Stomach (tissue), 19 donors: ENCODE measurements at places on chromosomes 12 and 14. TPM values are rescaled to one million over a fixed set of nuclear protein-coding genes. Genes with fewer than 3 reads are reported as not detected.

DNA sequence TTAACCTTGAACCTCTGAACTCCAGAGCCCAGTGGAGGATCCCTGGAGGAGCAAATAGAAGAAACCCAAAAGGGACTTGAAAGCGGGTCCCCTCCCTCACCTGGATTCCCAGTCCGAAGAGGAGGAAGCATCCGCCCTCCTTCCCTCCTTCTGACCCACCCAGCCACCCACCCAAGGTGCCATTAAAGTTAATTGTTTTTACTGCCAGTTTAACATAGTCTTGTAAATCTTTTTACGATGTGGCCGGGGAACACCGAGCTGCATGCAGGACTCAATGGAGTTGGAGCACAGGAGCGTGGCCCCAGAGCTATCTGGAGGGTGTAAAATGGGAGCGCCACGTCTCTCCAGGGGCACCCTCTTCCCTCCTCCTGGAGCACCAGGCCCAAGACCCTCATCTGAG, 49.9 kb upstream of the TBX3 start:
- no peak for DNase-seq
- H3K27me3 ChIP-seq = peaks cover 47% of the 10 kb centered on the region
- no peak overlapping the region for H3K27ac ChIP-seq
- H3K4me3 ChIP-seq = no peak overlapping the region
- peaks cover 11% of the 10 kb centered on the region for H3K4me1 ChIP-seq

GRCh38 chr12:40215982-40216381, 8.8 kb upstream of the LRRK2 start:
- H3K27ac ChIP-seq = no peak overlapping the region
- no peaks in the 10 kb centered on the region for H3K27me3 ChIP-seq
- H3K36me3 ChIP-seq = no peaks in the 10 kb centered on the region

GRCh38 chr14:62030387-62030786, 268.2 kb downstream of the SNAPC1 start:
- no peaks in the 10 kb centered on the region for H3K27me3 ChIP-seq
- no peak for DNase-seq
- no peak overlapping the region for H3K4me3 ChIP-seq
- H3K36me3 ChIP-seq = no peaks in the 10 kb centered on the region
- H3K27ac ChIP-seq = no peak overlapping the region
- no peaks in the 10 kb centered on the region for H3K4me1 ChIP-seq

DNA sequence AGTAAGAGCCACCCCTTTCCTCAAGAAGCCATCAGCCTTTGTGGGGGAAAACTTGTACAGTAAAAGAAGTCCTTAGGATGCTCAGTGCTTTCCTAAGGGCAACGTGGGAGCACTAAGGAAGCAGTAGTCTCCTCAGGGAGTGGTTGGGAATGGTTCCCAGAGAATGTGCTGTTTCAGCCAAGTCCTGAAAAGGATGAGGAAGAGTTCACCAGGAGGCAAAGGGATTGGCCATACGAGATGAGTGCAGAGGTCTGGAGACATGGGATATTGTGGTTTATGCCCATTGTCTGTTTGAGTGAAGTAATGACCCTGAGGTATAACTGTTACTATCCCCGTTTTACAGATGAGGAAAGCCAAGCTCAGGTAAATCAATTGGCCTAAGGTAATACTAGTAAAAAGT, 86.0 kb upstream of the ATF1 start:
- no peaks in the 10 kb centered on the region for H3K27me3 ChIP-seq
- no peak for DNase-seq
- peaks cover 7% of the 10 kb centered on the region for H3K36me3 ChIP-seq
- H3K4me3 ChIP-seq = no peak overlapping the region

DNA sequence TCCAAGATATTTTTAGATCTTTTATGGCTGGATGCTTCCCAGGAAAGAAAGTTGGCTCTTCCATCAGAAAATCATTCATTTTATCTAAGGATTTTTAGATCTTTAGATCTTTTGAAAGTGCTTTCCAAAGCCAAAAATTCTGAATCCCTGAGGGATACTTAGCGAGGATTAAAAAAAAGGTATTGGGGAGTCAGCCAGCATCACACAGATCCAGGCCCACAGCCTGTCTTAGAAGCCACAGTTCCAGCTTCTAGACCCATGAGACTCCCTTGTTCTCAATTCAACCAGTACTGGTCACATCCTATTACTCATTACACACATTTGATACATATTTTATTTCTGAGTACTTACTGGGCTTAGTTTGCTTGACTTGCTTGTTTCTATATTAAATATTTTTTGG, 49.9 kb downstream of the TSPAN8 start:
- no peak for DNase-seq
- peaks cover 6% of the 10 kb centered on the region for H3K36me3 ChIP-seq
- no peaks in the 10 kb centered on the region for H3K4me1 ChIP-seq
- H3K4me3 ChIP-seq = no peak overlapping the region

DNA sequence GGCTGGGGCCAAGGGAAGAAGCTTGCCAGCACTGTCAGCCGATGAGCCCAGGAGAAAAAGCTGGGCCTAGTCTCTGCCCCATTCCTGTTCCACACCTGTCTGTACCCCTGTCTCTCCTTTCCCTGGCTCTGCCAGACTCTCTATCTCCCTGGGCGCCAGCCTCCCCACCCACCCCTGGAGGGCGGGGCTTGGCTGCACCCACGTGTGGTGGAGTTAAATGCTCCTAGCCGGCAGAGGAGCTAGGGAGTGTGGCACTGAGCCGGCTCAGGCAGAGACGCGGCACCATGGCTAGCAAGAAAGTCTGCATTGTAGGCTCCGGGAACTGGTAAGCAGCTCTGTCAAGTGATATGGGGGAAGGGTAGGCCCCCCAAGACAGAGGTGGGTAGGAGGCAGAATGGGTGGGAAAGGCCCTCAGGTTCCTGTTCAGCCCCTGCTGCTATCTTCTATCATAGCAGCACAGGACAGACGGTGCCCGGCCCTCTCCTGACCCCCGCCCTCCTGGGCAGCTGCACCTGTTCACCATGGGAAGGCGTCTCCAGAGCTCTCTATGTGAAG, at the start of gene GPD1:
GPD1 (plus strand) TSS at position 242 of the 555 bp plus-strand sequence; CDS start at position 285, 43 bp downstream.
- H3K27me3 ChIP-seq = no peaks in the 10 kb centered on the region
- peak within 1 kb of the TSS; percentile 18 for H3K4me3 ChIP-seq
- H3K27ac ChIP-seq = peak within 1 kb of the TSS; percentile 50

DNA sequence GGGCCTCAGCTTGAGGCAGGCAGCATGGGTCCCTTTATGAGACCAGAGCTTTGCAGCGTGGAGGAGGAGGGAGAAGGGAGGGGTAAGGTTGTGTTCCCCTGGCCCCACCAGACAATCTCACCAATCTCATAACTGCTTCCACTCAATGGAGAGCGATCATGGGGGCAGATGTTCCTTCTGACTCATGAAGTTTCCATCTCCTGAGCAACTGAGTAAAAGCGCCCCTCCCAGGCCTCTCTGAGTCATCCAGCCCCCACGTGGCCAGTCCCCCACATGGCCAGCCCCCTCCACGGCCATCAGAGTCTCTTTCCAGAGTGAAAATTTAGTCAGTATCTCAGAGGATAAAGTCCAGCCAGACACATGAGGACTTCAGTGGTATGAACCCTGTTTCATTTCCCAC, 39.2 kb upstream of the PLXNC1 start:
- no peak for DNase-seq
- H3K36me3 ChIP-seq = no peaks in the 10 kb centered on the region
- H3K4me3 ChIP-seq = no peak overlapping the region
- no peaks in the 10 kb centered on the region for H3K4me1 ChIP-seq
- no peak overlapping the region for H3K27ac ChIP-seq
- H3K27me3 ChIP-seq = peaks cover 10% of the 10 kb centered on the region

- no peaks in the 10 kb centered on the region for H3K36me3 ChIP-seq
These were observed 101.6 kb downstream of the SOX5 start for GRCh38 chr12:23847857-23848256.

- H3K4me1 ChIP-seq = peaks cover 14% of the 10 kb centered on the region
- H3K4me3 ChIP-seq = no peak overlapping the region
- no peaks in the 10 kb centered on the region for H3K36me3 ChIP-seq
- H3K27me3 ChIP-seq = no peaks in the 10 kb centered on the region
These were observed 6.9 kb downstream of the CFAP251 start for GRCh38 chr12:121925358-121925695.

DNA sequence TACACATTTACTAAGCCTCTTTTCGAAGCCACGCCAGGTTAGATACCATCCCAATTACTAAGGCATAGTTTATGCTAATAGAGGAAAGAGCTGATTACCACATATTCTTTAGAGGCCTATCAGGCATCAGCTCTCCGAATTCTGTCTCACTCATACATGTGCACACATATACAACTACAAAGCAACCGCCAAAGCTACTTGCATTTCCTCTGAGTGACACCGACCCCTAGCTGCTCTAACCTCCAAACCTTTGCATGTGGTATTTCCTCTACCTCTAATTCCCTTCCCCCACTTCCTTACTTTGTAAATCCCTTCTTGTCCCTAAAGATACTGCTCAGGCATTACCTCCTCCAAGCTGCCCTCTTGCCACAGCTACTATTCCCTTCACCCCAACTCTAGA, 107.2 kb downstream of the DUSP6 start:
- H3K4me1 ChIP-seq = peaks cover 4% of the 10 kb centered on the region
- H3K27ac ChIP-seq = no peak overlapping the region
- H3K4me3 ChIP-seq = no peak overlapping the region
- DNase-seq = peak; percentile 66
- H3K36me3 ChIP-seq = no peaks in the 10 kb centered on the region
- H3K27me3 ChIP-seq = no peaks in the 10 kb centered on the region

DNA sequence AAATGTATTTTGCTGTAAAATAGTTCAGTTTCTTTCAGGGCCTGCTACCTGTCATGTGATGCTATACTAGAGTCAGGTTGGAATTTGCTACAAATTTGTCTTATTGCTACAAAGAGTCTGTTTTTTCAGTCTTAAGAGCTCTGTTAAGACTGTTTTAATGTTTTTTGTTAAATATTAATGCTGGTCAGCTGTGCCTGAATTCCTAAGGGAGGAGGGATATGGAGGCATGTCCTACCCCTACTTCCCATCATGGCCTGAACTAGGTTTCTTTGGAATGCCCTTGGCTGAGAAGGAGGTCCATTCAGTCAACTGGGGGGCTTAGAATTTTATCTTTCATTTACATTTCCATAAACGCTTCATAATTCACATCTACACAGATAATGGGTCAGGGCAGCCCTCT, 30.0 kb downstream of the IQSEC3 start:
- DNase-seq = no peak
- H3K4me3 ChIP-seq = no peak overlapping the region
- H3K36me3 ChIP-seq = no peaks in the 10 kb centered on the region
- no peak overlapping the region for H3K27ac ChIP-seq
- no peaks in the 10 kb centered on the region for H3K4me1 ChIP-seq
- no peaks in the 10 kb centered on the region for H3K27me3 ChIP-seq

GRCh38 chr14:97655169-97655948, 858.2 kb downstream of the VRK1 start:
- H3K27me3 ChIP-seq = no peaks in the 10 kb centered on the region
- DNase-seq = no peak
- no peak overlapping the region for H3K4me3 ChIP-seq
- H3K4me1 ChIP-seq = no peaks in the 10 kb centered on the region
- no peaks in the 10 kb centered on the region for H3K36me3 ChIP-seq

DNA sequence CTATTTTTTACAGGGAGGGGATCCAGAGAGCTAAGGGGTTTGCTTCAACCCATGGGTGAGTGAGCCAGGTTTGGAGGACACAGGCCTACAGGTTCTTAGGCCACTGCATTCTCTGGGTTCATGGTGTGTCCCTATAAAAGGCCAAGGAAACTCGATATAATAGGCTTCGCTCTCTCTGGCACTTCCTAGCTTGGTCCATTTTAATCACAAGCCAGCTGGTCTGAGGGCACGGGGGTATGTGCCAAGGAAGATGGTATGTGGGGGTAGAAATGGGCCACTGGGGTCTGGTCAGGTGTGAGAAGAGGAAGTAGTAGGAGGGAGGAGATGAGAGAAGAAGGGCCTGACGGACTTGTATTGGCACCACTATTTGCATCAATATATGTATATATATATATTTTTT, 4.9 kb downstream of the ETV6 start:
- no peak overlapping the region for H3K4me3 ChIP-seq
- DNase-seq = no peak
- H3K27ac ChIP-seq = peak overlapping the region; percentile 98
- peaks cover 39% of the 10 kb centered on the region for H3K4me1 ChIP-seq
- H3K36me3 ChIP-seq = no peaks in the 10 kb centered on the region

GRCh38 chr12:55019784-55020183, at the start of gene NEUROD4:
Gene NEUROD4 (plus strand): TSS chr12:55019974. CDS start chr12:55026440, 6,466 bp downstream.
- H3K27ac ChIP-seq = no peak within 1 kb of the TSS
- no peaks in the 10 kb centered on the region for H3K4me1 ChIP-seq
- H3K4me3 ChIP-seq = no peak within 1 kb of the TSS
- peak; percentile 86 for DNase-seq
- H3K36me3 ChIP-seq = no peaks in the 10 kb centered on the region
- H3K27me3 ChIP-seq = peaks cover 42% of the 10 kb centered on the region

DNA sequence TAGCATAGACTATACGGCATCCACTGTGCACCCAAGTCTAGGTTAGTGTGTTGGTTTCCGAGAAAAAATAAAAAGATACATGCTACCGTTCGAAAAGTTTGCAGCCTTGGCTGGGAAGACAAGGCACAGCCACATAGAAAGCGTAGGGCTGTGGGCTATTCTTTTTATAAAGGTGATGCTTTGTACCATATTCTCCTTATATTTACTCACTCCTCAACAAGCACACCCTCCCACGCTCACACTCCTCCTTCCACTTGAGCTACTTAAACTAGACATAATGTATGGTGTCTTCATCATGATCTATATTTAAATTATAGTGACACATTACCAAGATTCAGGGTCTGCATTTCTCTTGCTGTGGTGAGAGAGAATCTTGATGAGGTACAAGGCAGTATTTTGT, 1416.5 kb downstream of the AACS start:
- no peaks in the 10 kb centered on the region for H3K27me3 ChIP-seq
- no peak overlapping the region for H3K27ac ChIP-seq
- H3K4me3 ChIP-seq = no peak overlapping the region
- no peaks in the 10 kb centered on the region for H3K4me1 ChIP-seq
- no peak for DNase-seq

GRCh38 chr14:81589381-81590065, 55.9 kb upstream of the SEL1L start:
- no peak for DNase-seq
- H3K27me3 ChIP-seq = no peaks in the 10 kb centered on the region
- H3K27ac ChIP-seq = no peak overlapping the region
- no peak overlapping the region for H3K4me3 ChIP-seq

DNA sequence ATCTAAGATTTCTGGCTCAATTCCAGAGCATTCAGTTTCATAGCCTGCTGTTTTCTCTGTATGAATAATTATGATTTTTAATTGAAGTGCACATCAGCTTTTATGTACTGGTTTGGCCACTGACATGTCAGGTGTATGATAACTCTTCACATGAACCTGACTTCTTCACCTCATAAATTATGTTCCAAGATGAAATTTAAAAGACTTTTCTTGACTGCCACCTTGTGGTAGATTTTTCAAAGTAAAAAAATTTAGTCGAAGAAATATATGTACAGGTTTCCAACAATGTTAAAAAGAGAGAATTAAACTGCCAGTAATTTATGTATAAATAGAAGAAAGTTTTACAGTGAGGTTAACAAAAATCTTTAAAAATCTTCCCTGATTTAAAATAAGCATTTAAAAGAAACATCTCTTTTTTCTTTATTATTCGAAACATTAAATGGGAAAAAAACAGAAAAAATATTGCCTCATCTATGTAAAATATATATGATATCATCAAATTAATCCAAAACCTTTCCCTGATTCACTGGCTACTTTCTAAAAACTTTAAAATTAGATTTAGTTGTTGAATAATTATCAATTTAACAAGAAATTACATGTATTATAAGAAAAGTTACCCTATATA, 124.9 kb upstream of the ATXN7L3B start:
- no peak overlapping the region for H3K27ac ChIP-seq
- DNase-seq = peak; percentile 30
- H3K36me3 ChIP-seq = no peaks in the 10 kb centered on the region
- H3K4me3 ChIP-seq = no peak overlapping the region
- H3K27me3 ChIP-seq = no peaks in the 10 kb centered on the region

The C12orf60 gene
- 1.5 TPM for total RNA-seq

The MIPOL1 gene
- 48.0 TPM for total RNA-seq

The TOMM20L gene
- not detected for total RNA-seq

The KRT4 gene
- total RNA-seq = not detected

The HELB gene
- 0.87 TPM for total RNA-seq

The OAS2 gene
- total RNA-seq = 25.1 TPM

The FITM1 gene
- total RNA-seq = not detected

The SOS2 gene
- total RNA-seq = 37.9 TPM
